RPMI7951 (cell line): ENCODE measurements at places on chromosomes 7 and 10. TPM values are rescaled to one million over a fixed set of nuclear protein-coding genes. Genes with fewer than 3 reads are reported as not detected.

DNA sequence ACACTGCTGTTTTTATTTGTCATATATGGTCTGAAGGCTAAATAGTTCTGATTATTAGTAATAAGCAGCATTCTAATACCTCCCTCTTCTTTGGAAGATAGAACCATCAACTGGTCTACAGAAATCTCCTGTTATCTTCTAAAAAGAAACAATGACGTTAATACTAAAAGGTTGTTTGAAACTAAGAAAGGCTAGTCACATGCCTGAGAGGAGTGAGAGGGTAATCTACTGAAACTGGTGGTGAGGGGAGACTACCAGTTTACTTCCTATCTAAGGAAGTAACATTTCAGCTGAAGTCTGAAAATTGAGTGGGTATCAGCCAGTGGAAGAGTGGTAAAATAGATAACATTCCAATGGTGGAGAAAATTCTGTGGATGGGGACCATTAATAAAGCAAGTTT lies 48.4 kb downstream of the FGFBP3 start:
- DNase-seq, result no peak

- no peak for DNase-seq
Measured at GRCh38 chr10:133004478-133004877, 62.1 kb upstream of the CFAP46 start.

DNA sequence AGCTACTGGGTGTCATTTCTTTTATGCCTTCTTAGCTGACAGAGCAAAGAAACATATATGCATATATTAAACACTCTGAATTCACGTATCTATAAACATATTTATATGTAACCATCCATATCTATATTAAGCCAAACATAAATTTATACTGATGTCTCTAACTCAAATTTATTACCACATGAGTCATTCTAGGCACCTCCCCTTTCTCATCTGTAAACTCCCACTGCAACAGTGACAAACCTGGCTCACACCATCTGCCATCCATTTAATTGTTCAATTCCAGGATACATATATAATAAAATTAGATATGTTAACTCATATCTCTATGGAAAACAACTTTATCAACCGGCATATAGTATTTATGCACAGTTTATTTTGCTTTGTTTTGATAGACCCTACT lies 722.3 kb downstream of the SORCS1 start:
- no peak for DNase-seq

PPP1R17 gene
- not detected in 2 replicates for total RNA-seq

GRCh38 chr7:86955895-86956503 lies 103.5 kb downstream of the ELAPOR2 start:
- DNase-seq, result no peak

GRCh38 chr7:115585015-115585718 lies 445.4 kb downstream of the TFEC start:
- DNase-seq, result no peak

GRCh38 chr7:123308254-123308951 lies 108.6 kb upstream of the SLC13A1 start:
- no peak for DNase-seq

CDK1 gene
- 275 and 290 TPM in 2 replicates for total RNA-seq

ORAI2 gene
- 22.9 and 30.6 TPM in 2 replicates for total RNA-seq

GRCh38 chr10:34655286-34656170 lies 159.6 kb downstream of the PARD3 start:
- peak; percentile 63 for DNase-seq

DNA sequence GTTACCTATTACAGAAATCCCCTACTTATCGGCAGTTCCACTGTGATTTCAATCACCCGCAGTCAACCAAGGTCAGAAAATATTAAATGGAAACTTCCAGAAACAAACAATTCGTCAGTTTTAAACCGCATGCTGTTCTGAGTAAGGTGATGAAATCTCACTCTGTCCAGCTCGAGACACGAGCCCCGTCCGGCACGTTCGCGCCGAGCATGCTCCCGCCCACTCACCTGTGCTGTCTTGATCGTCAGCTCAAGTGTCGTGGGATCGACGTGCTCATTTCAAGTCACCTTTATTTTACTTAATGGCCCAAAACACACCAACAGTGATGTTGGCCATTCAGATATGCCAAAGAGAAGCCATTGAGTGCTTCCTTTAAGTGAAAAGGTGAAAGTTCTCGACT lies 21.2 kb downstream of the ESYT2 start:
- DNase-seq, result no peak

DNA sequence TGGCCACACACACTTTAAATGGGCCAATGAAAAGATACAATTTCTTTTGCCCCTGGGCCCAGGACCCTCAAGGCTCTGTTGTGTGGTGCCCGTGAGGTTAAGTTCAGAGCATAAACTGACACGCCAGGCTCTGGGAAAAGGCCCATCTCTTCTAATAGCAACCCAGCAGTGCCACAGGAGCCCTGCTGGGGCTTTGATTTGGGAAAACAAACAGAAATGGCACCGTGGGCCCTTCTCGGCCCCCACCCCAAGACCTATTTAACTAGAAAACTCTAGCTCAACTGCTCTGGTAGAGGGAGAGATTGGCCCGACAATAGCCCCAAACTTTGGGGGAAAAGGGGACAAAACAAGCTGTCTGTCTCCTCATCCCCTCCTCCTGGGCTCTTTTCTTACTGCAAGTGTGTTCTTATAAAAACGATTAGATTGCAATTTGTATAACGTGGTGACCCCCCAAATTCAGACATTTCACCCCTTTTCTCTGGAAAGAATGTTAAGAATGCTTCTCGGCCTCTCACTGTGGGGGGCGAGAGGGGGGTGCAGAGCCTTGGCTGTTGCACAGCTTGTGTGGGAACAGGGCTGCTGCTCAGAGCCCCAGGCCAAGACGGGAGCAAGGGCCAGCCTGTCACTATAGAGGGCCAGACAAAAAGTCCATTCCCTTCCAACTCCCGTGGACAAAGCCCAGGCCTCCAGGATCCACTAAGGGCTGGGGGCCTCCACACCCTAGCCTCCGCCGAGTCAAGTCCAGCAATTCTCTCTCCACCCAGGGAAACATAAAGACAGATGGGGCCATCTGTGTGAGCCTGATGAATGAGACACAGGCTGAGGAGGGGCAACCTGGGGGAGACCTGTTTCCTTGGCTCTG lies 26.8 kb downstream of the DPCD start:
- DNase-seq, result no peak

GRCh38 chr7:100003711-100004661 lies 11.4 kb upstream of the ZKSCAN1 start:
- DNase-seq, result no peak

GRCh38 chr7:141866974-141867373 lies 25.7 kb upstream of the PRSS37 start:
- no peak for DNase-seq

GRCh38 chr10:5297466-5297865 lies 67.3 kb upstream of the UCN3 start:
- no peak for DNase-seq

DNA sequence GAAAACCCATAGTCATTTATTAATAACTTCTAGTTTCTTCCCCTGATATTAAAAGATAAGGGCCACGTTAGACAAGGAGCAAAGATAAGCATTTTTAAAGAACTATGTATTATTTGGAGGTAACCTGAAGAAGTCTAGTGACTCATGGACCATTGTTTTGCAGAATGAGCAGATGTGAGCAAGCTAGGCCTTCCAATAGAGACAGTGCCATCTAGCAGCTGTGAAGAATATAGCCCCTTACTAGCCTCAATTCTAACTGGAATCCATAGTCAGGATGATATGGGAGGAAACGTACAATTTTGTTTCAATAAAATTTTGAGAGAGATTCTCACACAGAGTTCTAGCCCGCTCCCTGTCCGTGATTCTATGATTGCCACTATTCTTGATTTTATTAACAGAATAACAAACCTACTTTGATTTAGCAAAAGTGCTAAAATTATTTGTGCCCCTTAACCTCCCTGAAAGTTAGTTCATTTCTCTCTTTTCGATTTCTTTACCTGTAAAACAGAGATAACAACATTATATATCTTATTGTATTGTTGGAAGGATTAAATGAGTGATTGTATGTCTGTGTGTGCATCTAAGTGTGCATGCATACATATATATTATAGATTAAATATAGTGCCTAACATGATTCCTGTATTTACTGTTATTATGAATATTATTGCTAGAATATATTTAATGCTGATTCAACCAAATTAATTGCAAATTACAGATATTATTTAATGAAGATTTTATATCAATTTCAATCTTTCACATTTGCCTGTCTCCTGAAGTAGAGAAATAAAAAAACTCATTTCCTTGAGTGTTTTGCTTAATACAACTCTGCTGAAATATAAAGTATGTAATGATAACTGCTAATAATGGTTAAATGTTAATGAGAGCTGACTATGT lies 22.7 kb downstream of the FAM237B start:
- DNase-seq, result peak; percentile 70

GRCh38 chr10:133614830-133615580 lies 11.6 kb downstream of the FRG2B start:
- DNase-seq, result peak; percentile 5

DNA sequence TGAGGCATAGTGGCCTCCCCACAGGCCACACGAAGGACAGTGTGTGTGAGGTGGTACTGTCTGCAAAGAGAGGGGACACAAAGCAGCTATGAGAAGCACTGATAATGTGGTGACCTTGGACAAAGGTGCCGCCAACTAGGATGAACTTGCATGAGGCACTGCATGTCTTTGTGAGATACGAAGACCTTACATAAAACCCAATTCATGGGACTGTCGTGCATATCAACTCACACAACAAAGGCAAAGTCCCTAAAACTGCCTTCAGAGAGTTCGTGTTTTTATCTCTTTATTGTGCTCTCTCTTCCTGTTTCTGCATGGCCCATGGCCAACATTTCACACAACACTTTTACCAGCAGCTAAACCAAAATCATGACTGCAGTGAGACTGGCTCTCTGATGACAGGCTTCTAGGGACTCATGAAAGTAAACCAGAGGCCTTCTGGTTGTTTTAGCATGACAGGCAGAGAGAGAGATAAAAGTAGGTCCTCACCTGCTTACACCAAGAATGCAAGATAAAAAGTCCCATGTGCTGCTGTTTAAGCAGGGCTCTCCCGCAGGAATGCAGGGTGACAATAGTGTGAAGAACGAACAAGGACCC lies 347.8 kb downstream of the ELMO1 start:
- no peak for DNase-seq

GRCh38 chr7:94289071-94289470 lies 105.6 kb upstream of the COL1A2 start:
- DNase-seq, result peak; percentile 86

FOXP2 gene
- 0.10 TPM in 1 of 2 replicates, not detected in the other for total RNA-seq

GRCh38 chr10:13822490-13822889 lies 235.7 kb downstream of the PRPF18 start:
- no peak for DNase-seq

DNA sequence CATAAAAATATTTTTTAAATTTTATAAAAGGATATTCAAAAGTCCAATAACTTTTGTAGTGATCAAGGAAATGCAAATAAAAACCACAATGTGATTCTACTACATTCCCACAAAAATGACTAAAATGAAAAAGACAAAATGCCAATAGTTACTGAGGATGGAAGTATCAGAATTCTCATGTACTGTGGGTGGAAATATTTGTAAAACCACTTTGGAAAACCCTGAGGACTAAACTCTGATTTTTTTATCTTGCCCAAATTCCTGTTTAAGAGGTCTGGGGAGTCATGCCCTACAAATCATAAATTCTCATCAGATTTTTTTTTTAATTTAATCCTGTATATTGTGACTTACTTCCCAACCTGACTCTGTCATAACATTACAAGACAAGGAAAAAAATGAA lies 9.8 kb upstream of the SEMA3D start:
- no peak for DNase-seq

DNA sequence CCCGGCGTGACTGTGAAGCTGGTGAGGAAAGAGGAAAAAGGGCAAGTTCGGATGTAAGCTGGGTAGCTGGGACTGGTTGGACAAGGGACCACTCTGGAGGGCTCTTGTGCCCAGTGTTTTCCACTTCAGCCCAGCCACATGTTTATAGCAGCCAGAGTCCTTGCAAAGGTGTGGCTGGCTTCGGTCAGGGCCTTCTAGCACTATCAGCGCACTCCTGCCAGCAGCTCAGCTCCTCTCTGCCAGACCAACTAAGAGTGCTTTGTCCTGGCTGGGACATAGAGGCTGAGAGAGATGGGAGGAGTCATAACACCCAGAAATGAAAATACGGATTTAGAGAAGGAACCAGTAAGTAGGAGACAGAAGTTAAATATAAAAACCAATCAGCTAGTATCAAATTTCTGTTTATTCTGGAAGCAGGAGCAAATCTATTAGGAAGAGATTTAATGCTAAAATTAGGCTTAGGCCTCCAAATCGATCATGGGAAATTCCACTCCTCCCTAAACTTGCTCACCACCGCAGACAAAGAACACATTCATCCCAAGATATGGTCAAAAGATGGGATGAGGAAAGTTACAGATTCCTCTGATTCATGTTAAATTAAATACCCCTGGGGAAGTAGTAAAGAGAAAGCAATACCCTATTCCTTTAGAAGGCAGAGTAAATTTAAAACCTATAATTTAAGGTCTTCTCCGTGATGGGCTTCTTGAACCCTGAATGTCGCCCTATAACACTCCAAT lies 135.0 kb downstream of the RALA start:
- peak; percentile 60 for DNase-seq

DNA sequence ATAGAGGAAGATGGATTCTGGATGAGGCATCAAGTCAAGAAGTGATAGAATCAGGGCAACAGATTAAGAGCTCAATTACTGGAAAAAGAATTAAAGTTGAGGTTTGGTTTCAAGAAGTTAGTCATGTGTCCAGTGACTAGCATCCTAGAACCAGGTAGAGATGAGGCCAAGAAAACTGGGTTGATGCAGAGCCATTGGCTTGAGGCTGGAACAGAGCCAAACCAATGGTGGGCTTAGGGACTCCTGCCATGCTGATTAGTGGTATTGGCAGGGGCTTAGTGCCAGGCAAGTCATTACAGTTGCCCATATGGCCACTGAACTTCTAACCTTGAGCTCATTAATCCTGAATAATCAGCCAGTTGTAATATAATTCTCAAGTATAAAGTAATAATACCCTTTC lies 18.5 kb downstream of the ZNF277 start:
- DNase-seq, result peak; percentile 10

DNA sequence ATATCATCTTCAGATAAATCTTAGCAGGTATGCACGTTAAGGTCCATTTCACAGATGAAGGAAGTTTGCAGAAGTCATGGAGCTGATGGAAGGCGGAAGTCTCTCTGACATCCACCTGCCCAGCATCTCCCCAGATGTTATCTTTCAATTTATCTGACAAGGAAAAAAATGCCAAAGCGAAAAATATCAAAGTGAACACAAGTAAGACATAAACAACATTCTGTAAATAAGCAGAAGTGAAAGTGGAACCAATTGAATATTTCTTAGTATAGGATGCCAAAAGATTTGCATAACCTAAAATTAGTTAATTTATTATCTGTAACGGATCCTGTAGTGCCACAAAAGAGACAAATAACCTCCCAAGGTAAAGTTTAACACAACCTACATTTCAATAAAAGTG lies 73.6 kb upstream of the NEBL start:
- no peak for DNase-seq

- no peak for DNase-seq
Measured at GRCh38 chr7:116986611-116987565, 33.6 kb downstream of the ST7 start.

GRCh38 chr10:45515630-45516029 lies 141.6 kb downstream of the ALOX5 start:
- no peak for DNase-seq

- no peak for DNase-seq
Measured at GRCh38 chr10:8794860-8795259, 740.4 kb downstream of the GATA3 start.
